Pons (tissue), 1 donor: ENCODE measurements at places on chromosomes 1 and 21.

- DNase-seq, result peak; percentile 74
Observed at GRCh38 chr1:204296431-204296988, 63.2 kb downstream of the PLEKHA6 start.

- DNase-seq, result peak; percentile 37
Observed at GRCh38 chr1:212284332-212284743, 872 bp upstream of the PPP2R5A start.

GRCh38 chr1:204703268-204703664 is 17.7 kb upstream of the LRRN2 start:
- no peak for DNase-seq

DNA sequence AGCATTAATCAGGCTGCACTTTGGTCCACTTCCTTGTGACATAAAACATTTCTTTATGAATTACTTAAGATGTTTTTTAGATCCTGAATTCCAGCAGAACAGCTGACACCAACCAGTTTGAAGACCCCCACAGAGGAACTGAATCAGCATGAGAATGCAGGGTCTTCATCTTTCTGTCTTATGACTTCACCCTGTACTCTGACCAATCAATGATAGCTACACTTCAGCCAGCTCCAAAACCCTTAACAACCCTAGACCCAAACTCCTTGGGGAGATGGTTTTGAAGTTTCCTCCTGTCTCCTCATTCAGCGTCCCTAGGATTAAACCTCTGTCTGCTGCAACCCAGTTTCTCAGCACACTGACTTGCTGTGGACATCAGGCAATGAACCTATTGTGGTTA is 175.0 kb downstream of the CTH start:
- no peak for DNase-seq

DNA sequence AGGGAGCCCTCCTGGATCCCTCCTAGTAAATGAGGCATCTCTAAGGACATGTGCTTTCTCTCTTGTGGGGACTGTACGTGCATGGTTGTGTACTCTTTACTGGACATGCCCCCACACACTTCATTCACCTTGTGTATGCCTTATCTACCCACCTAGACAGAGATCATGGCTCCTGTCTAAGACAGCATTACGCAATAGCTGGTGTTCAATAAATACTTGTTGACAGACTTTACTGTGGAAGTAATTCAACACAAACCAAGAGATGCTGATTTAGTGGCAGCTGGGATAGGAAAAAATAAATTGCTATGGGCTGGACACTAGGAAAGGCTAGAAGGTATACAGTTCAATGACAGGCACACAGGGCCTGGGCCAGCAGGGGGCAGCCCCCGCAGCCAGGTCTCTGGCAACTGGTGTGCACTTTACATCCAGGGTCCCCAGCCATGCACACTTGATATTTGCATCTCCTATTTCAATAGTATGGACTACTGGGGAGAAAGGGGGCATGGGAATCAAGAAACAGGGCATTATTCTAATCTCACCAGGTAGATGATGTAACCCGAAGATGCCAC is 24.2 kb downstream of the TRABD2B start:
- no peak for DNase-seq

GRCh38 chr1:29514361-29515169 is 278.2 kb downstream of the PTPRU start:
- no peak for DNase-seq

DNA sequence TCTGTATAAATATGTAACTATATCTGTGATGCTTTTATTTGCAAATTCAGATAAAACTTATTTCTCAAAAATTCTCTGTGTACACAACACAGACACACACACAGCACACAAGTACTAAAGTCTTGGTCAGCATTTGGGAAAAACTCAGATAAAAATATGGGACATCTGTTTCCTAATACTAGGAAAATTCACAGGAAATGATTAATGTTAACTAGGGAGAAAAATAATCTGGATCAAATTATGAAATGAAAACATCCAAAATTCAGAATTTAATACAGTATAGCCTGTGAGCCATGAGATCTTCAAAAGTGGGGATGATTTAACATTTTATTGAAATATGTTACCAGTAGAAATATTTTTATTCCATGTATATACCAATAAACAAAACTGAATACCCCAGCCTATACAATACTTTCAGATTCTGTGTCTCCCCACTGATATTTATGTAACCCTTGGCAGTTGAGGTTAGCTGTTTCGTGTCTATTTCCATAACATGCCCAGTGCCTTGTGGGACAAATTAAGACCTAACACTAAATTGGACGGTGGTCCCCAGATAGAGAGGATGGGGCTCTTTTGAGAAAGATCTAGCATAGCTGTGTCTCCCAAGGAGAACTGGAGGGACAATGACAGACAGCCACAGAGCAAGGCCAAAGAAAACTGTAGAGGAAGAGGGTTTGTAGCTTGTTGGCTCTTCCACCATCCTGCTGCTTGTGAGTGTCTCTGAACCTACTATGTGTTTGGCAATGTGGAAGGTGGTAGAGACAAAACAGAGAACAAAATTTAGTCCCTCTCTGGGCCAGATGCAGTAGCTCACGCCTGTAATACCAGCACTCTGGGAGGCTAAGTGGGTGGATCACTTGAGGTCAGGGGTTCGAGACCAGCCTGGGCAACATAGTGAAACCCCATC is 47.2 kb downstream of the GNG12 start:
- no peak for DNase-seq

DNA sequence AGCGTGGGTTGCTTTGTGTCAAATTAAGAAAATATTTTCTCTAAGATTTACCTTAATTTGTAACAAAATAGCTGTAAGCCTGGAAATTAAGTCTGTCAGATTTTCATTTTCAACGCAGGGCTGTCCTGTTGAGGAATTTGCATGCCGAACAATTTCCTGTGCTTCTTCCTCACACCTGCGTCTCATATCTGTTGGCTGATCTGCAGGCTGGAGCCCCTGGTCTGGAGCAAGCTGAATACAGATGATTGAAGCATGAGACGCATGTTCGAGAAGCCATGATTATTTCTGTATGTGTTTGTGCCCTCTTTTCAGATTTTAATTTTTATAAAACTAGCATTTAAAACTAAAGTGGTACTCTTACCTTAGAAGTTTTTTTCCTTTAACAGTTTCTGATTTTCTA is 9.8 kb downstream of the MIXL1 start:
- no peak for DNase-seq

DNA sequence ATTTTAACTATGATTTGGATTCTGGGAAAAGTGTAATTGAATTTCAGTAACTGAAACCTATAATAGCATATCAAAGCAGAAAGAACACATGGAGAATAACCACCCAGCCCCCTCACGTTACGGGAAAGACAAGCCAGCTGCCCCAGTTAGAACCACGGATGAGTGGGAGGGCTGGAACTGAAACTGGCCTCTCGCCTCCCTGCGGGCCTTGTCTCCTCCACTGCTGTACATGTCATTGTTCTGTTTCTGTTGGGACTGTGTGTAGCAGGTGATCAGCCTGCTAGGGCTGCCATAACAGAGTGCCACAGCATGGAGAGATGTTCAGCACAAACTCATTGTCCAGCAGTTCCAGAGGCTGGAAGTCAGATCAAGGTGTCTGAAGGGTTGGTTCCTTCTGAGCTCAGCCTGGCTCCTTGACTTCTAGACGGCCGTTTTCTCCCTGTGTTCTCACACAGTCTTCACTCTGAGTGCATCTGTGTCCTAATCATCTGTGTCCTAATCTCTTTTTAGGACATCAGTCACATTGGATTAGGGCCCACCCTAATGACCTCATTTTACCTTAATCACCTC is 52.4 kb downstream of the MAP3K21 start:
- DNase-seq, result no peak

DNA sequence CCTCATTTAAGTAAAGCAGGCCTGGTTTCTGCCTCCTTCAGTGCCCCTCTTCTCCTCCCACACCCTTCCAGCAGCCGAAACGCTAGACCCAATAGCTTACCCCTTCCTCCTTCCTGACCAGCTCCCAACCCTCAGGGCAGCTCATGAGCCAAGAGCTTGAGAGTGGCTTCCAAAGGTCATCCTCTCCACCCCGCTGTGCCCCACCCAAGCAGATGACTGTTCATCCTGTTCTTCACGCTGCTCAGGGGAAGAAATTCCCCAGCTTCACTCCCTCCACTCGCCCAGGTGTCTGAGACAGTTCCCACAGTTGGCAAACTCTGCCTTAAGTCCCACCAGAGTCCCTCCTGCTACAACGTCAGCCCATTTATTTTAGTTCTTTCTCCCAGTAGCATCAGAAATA is 23.4 kb downstream of the ARHGEF19 start:
- DNase-seq, result no peak

GRCh38 chr1:3685222-3685621 is 32.9 kb downstream of the TP73 start:
- no peak for DNase-seq

DNA sequence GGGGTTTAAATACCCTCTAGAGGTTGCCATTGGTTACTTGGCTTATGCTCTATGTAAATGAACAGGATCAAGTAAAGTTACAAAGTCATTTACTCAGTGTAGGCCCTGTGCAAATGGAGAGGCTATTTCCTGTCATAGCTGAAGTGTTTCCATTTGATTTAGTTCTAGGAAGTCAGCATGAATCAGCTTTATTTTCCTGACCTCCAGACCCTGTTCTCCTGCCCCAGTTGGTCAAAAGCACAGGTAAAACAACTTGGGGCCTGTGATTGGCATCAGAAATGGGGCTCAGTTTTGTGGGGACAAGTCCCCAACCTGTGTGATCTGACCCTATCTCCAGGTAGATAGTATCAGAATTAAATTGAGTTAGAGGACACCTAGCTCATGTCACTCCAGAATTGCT is 239.9 kb downstream of the HHAT start:
- DNase-seq, result no peak

GRCh38 chr1:107965110-107965991 is at the start of gene VAV3:
Gene VAV3 (minus strand): TSS chr1:107965180. CDS start chr1:107964869, 311 bp downstream.
- DNase-seq, result peak; percentile 40

- DNase-seq, result no peak
Observed at GRCh38 chr1:27633298-27633610, 1.7 kb downstream of the FGR start.

DNA sequence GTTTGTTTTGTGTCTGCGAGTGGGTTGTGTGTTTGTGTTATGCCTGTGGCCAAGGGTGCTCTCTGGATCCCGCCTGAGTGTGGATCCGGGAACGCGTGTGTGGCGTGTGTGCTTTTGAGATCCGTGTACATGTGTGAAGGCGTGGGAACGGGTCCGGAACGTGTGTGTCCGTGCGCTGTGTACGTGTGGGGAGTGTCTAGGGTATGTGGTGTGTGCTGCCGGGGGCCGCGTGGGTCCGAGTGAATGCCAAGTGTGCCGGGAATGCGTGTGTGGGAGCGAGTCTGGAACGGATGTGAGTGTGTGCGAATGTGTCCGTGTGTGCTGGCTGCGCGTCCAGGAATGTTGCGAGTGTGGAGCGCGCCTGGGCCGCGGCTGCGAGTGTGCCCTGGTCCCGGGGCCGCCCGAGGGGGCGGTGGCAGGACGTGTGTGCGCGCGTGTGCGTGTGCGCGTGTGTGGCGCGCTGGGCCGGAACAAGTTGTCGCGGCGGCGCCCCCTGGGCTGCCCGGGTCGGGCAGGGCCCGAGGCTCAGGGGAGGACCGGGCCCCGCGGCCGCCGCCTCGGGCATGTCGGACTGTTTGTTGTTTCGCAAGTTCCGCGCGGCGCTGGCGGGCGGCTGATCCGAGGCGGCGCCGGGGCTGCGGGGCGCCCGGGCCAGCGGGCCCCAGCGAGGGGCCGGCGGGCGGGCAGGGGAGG is 953 bp downstream of the PTPRU start:
- no peak for DNase-seq

DNA sequence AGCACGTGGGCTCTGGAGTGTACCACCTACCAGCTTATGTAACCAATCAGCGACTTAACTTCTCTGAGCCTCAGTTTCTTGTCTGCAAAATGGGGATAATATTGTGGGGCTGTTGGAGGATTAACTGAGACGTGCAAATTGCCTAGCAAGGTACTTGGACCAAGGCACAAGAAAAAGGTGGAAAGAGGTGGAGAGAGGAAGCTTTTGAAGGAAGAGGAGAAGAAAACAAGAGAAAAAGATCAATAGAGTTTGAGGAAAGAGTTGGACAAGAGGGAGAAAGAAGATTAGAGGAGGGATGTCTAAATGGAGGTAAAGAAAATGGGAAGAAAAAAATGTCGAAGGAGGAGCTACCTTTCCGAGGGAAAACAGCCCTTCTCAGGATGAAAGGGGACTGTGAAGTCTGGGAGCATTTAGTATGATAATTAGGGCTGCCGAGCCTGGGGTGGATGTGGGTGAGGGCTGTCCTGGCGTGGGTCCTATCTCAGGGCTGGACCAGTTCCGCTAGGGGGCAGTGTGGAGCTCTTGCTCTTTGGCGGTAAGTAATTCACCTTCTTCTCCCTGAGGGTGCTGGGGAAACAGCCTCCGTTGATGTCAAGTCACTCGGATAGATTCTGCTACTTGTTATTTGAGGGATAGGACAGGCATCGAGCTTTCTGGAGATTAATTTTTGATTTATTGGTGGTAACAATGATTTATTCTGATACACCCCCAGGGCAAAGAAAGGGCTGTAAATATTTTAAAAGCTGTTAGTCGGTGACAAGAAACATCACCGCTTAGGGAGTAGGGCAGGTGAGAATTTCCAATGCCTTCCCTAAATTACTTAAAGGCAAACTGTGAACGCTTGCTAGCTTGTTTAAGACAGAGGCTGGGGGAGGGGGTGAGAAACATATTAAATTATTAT is 79.0 kb upstream of the NFASC start:
- peak; percentile 29 for DNase-seq

DNA sequence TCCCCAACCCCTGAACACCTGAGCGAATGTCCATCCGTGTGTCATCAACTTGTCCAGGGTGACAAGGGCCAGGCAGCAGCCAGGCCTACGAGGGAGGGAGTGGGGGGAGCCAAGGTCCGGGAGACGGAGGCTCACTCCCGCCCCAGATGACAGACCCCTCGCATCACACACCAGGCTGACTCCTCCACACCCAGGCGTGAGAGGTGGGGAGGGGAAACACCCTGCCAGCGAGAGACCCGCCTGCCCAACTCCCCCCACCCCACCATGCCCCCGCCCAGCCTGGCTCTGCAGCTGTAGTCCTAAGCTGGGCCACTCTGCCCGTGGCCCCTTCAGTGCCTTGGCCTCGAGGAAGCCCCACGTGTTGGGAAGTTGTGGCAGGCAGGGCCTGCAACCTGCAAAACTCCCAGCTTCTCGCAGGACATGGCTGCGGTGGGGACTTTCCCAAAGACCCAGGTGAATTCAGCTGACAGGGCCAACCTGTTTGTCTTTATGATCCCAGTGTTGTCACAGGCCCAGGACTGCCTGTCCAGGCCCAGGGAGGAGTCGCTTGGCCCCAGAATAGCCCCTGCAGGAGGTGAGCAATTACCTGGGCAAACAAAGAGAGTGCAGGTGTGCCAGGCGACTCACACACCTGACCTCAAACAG is 62.9 kb downstream of the RIPK4 start:
- DNase-seq, result no peak

GRCh38 chr1:19710825-19711611 is 46.3 kb downstream of the HTR6 start:
- no peak for DNase-seq

GRCh38 chr1:228405979-228406228 is 731 bp downstream of the TRIM11 start:
- DNase-seq, result no peak

DNA sequence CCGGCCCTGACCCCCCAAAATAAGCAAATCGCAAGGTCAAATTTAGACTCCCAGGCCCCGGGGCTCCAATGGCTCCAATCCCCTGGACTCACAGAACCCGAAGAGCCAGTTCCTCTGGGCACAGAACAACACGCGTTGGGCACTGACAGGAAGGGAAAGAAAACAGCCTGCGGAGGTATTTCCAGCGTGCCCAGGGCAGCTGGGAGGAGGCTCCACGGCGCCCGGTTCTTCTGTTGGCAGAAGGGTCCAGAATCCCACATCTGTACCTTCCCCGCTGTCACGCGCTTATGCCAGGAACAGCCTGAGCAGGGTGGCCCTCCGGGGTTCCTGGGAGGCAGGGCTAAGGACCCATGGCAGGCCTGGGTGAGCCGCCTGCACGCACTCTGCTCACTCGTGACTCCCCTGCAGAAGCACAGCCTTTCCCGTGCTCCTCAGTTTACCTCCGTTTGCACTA is 85.5 kb downstream of the RIPK4 start:
- DNase-seq, result no peak
